ENCODE measurements at places on chromosomes 13 and 19. TPM values are rescaled to one million over a fixed set of nuclear protein-coding genes. Genes with fewer than 3 reads are reported as not detected.

NXNL1 gene
- not detected for total RNA-seq

DNA sequence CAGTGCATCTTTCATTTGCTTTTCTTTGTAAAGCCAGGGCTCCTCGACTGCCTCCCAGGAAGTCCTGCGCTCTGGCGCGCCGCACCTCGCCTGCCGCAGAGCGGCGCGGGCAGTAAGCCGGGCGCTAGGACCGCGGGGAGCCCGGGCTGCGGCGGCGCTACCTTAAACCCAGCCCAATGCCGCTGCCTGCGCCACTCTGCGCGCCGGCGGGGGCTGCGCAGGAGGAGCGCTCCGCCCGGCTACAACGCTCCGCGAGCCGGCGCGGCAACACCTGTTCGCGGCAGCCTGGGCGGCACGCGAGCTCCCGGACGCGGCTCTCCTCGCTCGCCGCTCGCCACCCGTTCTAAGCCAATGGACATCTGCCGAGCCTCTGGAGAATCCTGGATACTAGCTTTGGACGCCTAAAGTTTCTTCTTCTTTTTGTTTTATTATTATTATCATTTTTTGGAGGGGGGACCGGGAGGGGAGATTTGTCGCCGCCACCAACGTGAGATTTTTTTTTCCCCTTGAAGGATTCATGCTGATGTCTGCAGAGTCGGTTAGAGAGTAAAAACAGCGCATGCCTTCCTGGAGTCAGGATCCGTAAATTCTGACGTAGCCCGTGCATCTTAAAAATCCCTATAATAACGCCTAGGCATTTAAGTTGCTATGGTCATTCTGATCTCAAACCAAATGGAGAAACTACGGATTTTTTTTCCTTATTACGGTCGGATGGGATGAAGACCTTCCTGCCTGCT, at the start of gene FGF9:
Gene FGF9 (plus strand): TSS at position 191 of the 737 bp plus-strand sequence. CDS start 840 bp downstream, outside the sequence.
- DNase-seq, result peak; percentile 72

IGFL1 gene
- not detected for total RNA-seq

DNA sequence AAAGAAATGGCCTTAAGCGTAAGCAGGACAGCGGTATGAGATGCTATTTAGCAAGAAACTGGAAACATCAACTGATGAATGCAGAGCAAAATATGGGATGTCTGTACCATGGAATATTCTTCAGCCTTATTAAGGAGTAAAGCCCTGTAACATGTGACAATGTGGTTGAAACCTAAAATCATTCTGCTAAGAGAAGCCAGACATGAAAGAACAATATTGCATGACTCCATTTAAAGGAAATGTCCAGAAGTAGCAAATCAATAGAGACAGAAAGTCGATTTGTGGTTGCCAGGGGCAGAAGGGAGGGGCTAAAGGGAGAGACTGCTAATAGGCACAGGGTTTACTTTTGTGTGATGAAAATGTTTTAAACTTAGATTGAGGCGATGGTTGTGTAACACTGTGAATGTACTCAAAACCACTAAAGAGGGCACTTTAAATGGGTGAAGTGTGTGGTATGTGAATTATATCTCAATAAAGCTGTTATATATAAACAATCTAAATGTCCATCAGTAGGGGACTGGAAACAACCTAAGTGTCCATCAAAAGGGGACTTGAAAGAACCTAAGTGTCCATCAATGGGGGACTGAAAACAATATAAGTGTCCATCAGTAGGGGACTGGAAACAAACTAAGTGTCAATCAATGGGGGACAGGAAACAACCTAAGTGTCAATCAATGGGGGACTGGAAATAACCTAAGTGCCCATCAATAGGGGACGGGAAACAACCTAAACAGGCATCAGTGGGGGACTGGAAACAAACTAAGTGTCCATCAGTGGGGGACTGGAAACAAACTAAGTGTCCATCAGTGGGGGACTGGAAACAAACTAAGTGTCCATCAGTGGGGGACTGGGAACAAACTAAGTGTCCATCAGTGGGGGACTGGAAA, 45.4 kb downstream of the CCL25 start:
- DNase-seq, result no peak

All from astrocyte (in vitro differentiated cells and primary cell).